Mesenteric fat pad (tissue), 1 donor: ENCODE measurements at places on chromosomes 16 and 17. TPM values are rescaled to one million over a fixed set of nuclear protein-coding genes. Genes with fewer than 3 reads are reported as not detected.

- DNase-seq = no peak
Measured at GRCh38 chr16:53654946-53655345, 48.7 kb downstream of the RPGRIP1L start.

- no peak for DNase-seq
Measured at GRCh38 chr17:51455931-51456330, 195.6 kb downstream of the UTP18 start.

DNA sequence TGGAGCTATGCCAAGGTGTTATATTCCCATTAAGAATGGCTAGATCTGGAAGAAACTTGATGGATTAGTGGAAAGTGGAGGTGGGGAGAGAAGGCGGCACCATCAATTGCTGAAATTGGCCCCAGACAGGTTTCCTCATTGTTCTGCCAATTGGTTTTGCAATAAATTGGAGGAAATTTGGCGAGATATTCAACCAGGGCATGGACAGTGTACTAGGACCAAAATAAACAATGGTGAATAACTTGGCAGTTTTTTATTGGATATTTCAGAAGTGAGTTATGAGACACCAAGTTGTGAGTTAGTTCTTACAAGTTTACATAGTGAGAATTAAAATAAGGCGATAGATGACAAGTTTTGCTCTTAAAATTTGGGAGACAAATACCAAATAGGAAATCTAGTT is 41.1 kb upstream of the SOX9 start:
- DNase-seq = no peak

Gene KRTAP4-9
- not detected for total RNA-seq

GRCh38 chr17:17783825-17784656 is 52.7 kb downstream of the SREBF1 start:
- no peak for DNase-seq
